ENCODE measurements at places on chromosomes 7 and 10. TPM values are rescaled to one million over a fixed set of nuclear protein-coding genes. Genes with fewer than 3 reads are reported as not detected.

GRCh38 chr10:10942441-10942840 is 75.2 kb upstream of the CELF2 start:
- H3K36me3 ChIP-seq, result no peaks in the 10 kb centered on the region
- no peaks in the 10 kb centered on the region for H3K27me3 ChIP-seq
- H3K27ac ChIP-seq, result no peak overlapping the region

The INTS1 gene
- polyA plus RNA-seq, result 100 TPM

GRCh38 chr10:84138478-84139125 is 707 bp upstream of the GHITM start:
- H3K36me3 ChIP-seq, result no peaks in the 10 kb centered on the region
- no peak for DNase-seq
- no peaks in the 10 kb centered on the region for H3K27me3 ChIP-seq
- peak overlapping the region; percentile 96 for H3K4me3 ChIP-seq

DNA sequence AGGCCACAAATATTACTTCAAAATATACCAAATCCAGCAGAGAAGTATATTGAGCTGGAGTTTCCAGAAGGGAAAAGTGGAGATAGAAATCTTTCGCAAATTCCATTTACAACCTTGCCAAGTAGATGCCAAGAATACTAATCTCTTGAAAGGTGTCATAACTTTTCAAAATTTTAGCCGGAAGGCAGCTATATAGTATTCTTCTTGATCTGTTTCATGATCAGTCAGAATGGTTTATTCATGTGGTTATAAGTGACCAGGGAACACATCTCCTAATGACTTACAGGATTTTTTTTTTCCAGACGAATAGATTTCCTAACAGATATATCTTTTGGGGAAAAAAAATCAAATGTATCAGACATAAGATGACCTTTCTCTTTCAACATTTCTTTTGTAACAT is 270.7 kb downstream of the TSPAN12 start:
- peaks cover 6% of the 10 kb centered on the region for H3K4me1 ChIP-seq
- H3K27me3 ChIP-seq, result no peaks in the 10 kb centered on the region
- DNase-seq, result no peak
- no peaks in the 10 kb centered on the region for H3K36me3 ChIP-seq
- H3K4me3 ChIP-seq, result no peak overlapping the region
- peak overlapping the region; percentile 58 for H3K27ac ChIP-seq

The NANOS1 gene
- polyA plus RNA-seq, result 24.3 TPM

DNA sequence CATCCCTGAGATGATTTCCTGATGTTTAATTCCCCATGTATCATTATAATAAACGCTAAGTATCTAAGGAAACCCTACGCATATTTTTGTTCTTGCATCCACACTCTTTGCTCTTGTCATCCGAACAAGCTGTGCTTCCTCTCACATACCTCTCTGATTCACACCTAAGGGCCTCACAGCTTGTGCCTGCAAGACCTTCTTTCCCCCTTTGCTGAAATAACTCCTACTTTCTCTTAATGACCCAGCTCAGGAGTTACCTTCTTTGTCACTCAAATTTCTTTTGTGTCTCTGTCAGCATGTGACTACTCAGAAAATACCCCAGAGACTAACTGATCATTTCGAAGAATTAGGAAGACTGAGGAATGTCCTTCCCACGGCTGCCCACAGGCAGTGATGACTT is 209.3 kb upstream of the IMMP2L start:
- no peaks in the 10 kb centered on the region for H3K27me3 ChIP-seq
- no peak overlapping the region for H3K4me3 ChIP-seq
- peaks cover 23% of the 10 kb centered on the region for H3K36me3 ChIP-seq
- no peaks in the 10 kb centered on the region for H3K4me1 ChIP-seq
- no peak for DNase-seq
